ENCODE measurements at places on chromosomes 13 and 19.

GRCh38 chr19:3576696-3577443 is 4.1 kb downstream of the HMG20B start:
- DNase-seq: no peak

DNA sequence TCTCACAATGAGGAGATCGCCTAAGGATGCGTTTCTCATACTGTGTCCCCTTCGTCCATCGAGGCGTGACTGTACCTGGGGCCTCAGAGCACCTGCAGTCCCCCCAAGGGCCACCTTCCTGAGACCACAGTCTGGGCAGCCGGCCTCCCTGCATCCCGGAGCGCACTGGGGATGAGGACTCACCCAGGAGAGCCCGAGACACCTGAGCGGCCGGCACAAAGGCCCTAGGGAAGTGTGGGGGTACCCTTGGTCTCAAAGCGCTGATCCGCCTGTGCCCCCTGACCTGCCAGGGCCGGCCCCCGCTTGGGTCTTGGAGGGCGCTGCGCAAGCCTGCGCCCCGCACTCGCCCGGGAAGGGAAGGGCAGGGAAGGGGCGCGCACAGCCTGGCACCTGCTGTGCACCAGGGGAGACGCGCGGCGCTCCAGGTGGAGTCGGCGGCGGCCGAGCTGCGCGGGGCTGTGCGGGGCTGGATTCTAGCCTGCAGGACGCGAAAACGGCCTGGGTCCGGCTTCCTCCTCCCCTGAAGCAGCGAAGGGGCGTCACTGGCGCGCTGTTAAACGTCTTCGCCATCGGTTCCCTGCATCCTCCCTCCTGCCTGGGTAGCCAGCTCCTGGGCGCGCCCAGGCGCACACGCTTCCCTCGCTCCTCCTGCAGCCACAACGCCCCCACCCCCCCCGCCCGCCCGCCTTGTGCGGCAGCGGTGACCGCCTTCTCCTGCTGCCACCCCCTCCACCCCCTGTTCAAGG is 13.6 kb upstream of the USP29 start:
- no peak for DNase-seq

GRCh38 chr19:7655581-7655980 is 13.3 kb upstream of the RETN start:
- DNase-seq: no peak

GRCh38 chr19:1206864-1207450 is 1.4 kb downstream of the STK11 start:
- DNase-seq: no peak

GRCh38 chr19:1650650-1651567 is 1.5 kb downstream of the TCF3 start:
- no peak for DNase-seq

GRCh38 chr19:1901940-1902404 is 3.2 kb upstream of the ADAT3 start:
- no peak for DNase-seq

DNA sequence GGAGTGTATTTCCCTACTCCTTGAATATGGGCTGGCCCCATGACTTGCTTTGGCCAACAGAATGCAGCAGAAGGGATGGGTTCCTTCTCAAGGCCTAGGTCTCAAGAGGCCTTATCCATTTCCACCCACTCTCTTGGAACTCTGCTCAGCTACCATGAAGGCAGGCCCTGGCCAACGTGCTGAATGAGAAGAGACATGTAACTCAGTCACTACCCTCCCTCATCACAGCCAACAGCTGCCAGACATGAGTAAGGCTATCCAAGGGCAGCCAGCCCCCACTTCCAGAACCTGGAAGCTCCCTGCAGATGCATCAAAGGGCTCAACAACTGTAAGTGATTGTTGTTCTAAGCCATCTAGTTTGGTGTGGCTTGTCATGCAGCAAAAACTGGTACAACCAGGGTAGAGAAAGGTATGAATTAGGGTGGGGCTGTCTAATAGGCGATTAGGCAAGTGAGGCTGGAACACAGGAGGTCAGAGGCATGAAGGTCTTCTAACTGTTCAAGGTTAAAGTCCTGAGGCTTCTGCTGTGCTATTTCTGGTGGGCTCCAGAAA is 1.4 kb upstream of the RASL11A start:
- no peak for DNase-seq

DNA sequence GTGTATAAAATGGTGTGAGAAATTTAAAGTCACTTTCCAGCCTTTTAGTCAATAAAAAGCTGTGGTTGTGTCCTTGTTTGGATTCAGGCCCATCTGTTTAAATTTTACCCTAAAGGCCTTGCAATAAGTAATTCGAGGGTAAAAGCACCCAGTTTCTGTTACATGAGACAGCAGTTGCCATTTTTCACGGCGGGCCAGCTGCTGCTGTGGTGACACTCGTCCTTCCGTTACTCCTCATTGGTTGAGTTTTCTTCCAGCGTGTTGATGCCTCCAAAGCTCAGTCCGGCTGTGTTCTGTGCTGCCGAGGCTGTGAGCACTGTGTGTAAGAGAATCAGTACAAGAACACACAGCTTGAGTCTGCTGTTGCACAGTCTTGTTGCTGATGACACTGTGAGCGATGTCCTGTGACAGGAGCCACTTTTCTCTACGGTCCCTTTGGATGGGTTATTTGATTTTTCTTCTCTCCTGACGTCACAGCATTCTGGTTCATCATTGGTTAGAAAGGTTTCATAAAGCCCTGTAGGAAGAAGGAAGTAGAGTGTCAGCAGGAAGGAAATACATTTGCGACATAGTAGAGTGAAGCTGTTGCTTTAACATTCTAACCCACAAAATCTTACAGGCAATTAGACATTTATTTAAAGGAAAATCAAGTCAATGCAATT is 602.5 kb upstream of the ARGLU1 start:
- no peak for DNase-seq

GRCh38 chr13:114110091-114110829 is 22.2 kb downstream of the RASA3 start:
- no peak for DNase-seq

DNA sequence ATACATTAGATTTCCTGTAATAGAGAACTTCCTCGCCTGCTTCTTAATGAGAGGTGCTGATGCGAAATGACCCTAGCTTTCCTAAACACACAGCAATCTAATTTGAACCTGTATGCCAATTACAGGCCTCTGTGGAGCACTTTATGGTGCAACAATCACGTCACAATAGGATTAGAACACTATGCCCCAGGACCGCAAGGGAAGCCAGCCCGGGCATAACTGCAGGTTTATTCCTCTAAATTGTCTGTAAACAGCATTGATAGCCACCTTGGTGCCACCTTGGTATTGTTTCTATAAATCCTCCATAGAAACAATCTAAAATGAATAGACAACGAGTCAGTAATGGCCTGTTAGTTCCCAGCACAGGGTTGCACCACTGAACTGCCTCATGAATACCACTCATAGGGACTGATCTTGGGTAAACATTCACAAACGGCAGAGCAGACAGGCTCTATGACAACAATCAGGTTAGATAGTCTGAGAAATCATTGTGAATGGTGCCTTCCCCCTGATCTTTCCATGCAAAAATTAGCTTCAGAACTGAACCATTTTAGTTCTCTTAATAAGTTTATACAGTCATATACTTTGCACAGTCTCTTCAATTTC is 182.5 kb upstream of the OBI1 start:
- no peak for DNase-seq

DNA sequence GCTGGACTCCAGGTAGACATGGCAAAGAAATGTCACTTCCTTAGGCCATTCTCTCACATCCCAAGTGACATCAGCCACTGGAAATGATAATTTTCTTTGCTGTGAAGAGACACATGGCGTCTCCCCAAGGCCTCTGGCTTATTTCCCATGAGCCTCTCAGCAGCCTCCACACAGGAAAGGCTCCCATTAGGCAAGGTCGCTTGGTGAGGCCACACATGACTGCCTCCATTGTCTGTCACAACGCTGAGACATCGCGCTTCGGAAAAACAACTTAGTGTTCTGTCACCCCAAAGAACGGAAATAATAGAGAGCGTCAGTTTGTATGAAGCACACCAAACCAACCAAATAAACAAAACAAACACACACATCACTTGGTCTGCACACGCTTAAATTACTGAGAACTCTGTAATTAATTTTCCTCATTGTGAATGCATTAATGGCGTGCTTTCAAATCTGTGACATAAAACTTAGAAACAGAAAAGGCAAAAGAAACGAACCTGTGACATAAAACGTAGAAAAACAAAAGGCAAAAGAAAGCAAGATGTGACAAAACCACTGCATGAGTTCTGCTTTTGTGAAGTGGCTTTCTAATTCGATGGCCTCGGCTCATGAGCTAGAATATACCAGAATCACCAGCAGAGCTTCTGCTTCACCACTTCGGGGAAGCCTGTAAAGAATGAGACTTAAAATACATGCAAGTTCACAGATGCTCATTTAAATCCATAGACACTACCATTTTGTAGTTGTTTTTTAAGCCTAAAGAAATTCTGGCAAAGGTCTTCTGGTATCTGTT is 404.2 kb upstream of the SGCG start:
- no peak for DNase-seq

- DNase-seq: no peak
These were observed 3.2 kb downstream of the NCLN start for GRCh38 chr19:3188627-3189596.

DNA sequence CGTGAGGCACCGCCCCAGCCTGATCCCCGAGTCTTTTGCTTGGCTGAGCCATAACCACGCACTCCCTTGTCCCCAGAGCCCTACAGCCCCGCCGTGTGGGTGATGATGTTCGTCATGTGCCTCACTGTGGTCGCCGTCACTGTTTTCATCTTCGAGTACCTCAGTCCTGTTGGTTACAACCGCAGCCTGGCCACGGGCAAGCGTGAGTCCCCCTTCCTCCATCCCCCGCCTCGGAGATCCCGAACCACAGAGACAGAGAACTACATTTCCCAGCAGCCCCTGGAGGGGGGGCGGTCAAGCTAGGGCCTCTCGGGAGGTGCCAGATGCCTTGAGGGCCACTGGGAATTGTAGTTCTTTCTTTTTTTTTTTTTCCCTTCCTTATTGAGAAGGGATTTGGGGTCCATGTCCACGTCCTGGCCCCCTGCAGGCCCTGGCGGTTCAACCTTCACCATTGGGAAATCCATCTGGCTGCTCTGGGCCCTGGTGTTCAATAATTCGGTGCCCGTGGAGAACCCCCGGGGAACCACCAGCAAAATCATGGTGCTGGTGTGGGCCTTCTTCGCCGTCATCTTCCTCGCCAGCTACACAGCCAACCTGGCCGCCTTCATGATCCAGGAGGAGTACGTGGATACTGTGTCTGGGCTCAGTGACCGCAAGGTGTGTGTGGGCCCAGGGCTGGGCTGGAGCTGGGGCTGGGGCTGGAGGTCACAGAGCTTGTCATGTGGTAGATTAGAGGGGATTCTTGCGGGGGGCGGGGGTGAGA is 25.9 kb downstream of the GRIN2D start:
- no peak for DNase-seq

DNA sequence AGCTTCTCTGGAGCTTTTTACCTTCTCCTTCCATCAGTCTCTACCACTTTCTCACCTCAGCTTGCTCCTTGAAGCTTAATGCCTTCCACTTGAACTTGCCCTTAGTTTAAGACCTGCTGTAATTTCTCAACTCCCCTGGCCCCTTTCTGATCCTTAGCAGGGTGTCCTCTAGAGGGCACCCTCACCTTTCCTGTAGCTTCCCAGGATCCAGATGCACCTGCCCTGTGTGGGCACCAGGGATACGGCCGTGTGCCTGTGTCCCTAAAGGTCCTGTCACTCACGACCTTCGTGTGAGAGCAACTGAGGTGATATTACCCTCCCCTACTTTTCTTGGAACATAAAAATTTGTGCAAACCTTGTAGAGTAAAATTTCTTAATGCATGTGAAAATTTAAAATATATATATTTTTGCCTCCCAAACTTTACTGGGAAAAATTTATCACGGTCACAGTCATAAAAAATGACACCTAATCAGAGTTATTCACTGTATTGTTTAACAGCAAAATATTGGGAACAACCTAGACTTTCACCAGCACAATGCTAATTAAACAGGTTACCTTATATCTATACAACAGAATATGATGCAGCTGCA is 46.4 kb downstream of the PSG3 start:
- DNase-seq: peak; percentile 8

- DNase-seq: no peak
These were observed 26.1 kb upstream of the TFDP1 start for GRCh38 chr13:113558461-113558860.

DNA sequence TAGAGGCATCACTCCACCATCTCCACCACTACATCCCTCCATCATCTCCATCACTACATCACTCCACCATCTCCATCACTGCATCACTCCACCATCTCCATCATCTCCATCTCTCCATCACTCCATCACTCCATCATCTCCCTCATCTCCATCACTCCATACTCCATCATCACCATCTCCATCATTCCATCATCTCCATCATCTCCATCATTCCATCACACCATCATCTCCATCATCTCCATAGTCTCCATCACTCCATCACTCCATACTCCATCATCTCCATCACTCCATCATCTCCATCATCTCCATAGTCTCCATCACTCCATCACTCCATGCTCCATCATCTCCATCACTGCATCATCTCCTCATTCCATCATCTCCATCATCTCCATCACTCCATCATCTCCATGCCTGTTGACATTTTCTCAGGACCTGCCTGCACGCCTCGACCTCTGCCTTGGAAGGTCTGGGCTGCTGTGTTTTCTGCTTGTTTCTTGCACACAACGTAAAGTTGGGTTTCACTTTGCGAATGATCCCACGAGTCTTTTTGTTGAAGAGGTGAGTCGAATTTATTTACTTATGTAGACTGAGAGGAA is 21.2 kb upstream of the RASA3 start:
- no peak for DNase-seq

DNA sequence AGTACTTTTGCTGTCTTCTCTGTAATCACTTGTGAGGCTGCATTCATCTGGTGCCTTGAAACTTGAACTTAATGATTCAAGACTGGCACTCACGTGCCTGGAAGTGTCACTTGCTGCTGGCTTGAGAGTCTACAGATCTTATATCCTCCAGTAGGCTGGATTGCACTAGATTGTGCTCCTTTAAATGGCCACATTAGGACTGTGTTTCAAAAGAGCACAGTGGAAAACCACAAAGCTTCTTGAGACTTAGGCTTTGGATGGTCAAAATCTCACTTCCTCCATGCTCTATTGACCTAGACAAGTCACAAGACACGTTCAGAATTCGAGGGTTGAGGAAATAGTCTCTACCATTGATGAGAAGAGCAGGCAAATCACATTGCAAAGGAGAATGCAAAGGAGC is 1278.8 kb upstream of the MIR17HG start:
- DNase-seq: no peak

GRCh38 chr13:96650301-96650886 is 343.9 kb downstream of the OXGR1 start:
- DNase-seq: no peak

- no peak for DNase-seq
These were observed 52.5 kb upstream of the CLDN10 start for GRCh38 chr13:95499811-95500712.

Data from DMS 273 treated with DMSO at 0.1 percent for 48 hours (cell line).